PC-9 (cell line): ENCODE measurements at places on chromosomes 4 and X.

DNA sequence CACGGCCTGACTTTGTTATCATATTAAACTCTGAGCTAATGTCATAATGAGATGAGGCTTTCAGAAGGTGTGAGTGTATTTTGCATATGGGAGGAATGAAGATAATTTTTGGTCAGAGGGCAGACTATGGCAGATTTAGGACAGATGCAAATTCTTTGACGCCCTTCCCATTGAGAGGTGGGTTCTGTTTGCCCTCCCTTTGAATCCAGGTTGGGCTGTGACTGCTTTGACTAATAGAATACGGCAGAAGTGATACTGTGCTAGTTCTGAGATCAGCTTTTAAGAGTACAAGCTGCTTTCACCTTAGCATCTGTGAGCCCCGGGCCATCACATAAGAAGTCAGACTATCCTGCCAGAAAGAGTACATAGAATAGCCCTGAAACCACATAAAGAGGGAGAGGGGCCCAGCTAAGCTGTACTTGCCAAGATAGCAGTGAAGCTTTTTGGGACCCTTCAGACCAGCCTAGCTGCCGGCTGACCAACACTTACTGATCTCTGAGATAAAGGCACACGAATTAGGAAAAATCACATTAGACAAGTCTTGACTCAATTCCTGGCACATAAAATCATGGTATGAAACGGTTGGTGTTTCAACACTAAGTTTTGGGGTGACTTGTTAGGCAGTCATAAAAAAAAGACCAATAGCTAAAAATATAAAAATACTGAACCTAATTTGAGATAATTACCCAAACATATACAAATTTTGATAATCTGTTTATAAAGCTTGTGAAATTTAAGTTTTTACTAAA lies 166.7 kb upstream of the SH3RF1 start:
- DNase-seq = no peak

- no peak for DNase-seq
These were observed 458.9 kb upstream of the FSTL5 start for GRCh38 chr4:162622664-162623063.

- DNase-seq = no peak
These were observed 127.8 kb downstream of the DDX53 start for GRCh38 chrX:23127586-23127985.

- DNase-seq = no peak
These were observed 60.6 kb downstream of the TNIP2 start for GRCh38 chr4:2695346-2696060.

DNA sequence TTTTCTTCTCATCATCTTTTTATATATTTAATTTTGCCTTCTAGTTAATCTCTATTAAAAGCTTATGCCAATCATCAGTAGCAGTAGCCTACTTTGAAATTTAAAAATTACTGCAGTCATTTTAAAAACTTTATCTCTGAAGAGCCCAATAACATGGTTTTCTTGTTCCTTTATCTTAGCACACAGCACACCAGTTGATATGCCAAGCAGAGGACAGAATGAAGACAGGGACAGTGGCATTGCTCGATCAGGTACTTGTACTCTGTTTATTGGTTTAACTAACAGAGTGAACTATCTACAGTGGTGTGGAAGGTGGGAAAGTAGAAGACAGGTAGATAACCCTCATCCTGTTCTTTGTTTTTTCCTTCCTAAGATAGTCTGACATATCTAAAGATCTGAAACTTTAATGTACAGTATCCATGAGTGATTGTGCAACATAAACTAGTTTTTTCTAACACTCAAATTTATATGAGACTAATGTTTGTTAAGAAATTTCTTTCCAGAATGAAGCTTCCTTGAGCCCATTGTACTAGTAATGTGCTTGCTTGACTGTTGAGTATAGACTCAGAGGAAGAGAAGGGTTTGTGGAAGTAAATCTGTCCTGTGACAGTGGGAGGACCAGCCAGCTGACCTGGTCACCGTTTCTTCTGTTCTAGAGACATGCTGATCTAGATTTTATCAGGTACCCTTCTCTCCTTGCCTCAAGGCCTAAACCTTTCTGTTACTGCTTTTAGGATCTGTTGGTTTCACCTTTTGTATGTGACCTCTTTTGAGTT lies 66.6 kb downstream of the FNIP2 start:
- no peak for DNase-seq

GRCh38 chrX:13903405-13903804 lies 86.5 kb upstream of the GPM6B start:
- no peak for DNase-seq

GRCh38 chrX:39736216-39737211 lies 361.2 kb downstream of the BCOR start:
- no peak for DNase-seq

GRCh38 chrX:118249146-118249545 lies 96.8 kb upstream of the WDR44 start:
- no peak for DNase-seq

GRCh38 chr4:143232277-143232676 lies 47.6 kb downstream of the USP38 start:
- no peak for DNase-seq

- DNase-seq = no peak
These were observed 229.5 kb downstream of the GALNTL6 start for GRCh38 chr4:172042714-172043114.

- no peak for DNase-seq
These were observed 140.0 kb upstream of the MSX1 start for GRCh38 chr4:4719436-4719835.

- no peak for DNase-seq
These were observed 201.9 kb upstream of the BOD1L1 start for GRCh38 chr4:13829457-13829856.

GRCh38 chr4:156654410-156654809 lies 317.2 kb downstream of the PDGFC start:
- DNase-seq = no peak

- DNase-seq = no peak
These were observed 109.6 kb downstream of the TNIP2 start for GRCh38 chr4:2646396-2647149.

DNA sequence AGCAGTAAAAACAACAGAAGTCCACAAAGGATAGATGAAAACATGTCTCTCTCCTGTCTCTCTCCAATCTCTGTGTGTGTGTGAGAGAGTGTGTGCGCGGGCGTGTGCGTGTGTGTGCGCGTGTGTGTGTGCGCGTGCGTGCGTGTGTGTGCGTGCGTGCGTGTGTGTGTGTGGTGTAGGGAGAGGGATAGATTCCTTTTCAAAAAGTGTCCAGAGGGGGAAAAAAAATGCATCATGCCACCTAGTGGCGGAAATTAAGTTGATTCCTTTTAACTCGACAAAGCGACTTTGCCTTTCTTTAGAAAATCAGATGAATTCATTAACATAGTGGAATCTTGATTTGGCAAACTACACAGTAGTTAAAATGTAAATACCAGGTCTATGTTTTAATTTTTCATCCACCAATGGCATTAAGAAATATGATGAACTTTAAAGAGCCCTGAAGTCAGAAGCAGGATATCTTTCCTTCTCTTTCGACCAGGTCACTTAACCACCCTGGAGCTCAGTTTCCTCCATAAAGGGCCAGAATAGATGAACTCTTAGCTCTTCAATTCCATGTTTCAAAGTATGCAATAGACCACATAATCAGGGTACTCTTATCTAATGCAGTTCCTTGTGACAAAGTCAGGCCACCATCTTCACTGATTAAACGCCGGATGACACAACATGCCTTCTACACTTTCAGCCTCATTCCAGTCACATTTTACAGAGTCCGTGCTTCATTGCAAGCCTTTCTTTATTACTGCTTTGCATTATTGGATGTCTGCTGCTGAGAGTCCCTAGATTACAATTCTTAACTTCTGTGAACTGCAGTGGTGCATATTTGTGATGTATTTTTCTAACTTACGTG lies 162.8 kb downstream of the FBXO8 start:
- no peak for DNase-seq

DNA sequence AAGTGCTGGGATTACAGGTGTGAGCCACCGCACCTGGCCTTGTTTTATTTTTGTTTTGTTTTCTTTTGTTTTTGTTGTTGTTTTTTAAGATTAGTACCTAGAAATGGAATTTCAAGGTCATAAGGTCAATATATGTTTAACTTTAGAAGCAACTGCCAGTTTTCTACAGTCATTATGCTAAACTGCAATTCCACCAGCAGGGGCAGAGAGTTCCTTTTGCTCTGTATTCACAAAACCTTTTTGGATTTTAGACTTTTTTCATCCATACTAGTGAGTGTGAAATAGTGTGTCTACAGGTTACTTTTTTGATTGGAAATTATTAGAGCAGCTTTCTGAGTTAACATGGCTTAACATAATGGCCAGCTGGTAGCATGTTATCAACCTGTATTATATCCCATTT lies 580.6 kb downstream of the TRIML1 start:
- no peak for DNase-seq

DNA sequence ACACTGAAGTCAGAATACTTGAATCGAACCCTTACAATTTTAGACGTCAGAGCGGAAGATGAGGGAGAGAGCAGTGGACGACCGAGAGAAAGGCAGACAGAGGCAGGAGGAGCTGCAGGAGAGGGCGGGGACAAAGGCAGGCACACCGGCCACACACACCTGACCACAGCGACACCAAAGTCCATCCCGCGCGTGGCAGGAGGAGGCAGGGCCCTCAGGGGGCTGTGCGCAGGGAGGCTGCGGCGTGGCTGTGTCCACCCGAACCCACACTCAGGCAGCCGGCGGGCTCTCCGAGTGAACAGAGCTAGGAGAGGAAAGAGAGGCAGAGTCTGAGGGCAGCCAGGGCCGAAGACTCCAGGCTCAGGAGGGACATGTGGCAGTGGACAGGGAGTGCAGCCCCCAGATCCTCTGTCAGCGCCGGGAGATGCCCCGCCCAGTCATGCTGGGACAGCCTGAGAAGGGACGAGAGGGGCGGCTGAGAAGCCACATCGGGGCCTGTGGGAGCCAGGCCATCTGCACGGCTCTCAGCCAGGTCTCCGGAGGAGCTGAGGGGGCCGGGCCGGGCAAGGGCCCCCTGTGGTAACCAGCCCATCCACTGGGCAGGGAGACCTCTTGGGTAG lies 20.1 kb downstream of the GAK start:
- DNase-seq = no peak

GRCh38 chr4:148016063-148016637 lies 284.3 kb downstream of the ARHGAP10 start:
- no peak for DNase-seq

DNA sequence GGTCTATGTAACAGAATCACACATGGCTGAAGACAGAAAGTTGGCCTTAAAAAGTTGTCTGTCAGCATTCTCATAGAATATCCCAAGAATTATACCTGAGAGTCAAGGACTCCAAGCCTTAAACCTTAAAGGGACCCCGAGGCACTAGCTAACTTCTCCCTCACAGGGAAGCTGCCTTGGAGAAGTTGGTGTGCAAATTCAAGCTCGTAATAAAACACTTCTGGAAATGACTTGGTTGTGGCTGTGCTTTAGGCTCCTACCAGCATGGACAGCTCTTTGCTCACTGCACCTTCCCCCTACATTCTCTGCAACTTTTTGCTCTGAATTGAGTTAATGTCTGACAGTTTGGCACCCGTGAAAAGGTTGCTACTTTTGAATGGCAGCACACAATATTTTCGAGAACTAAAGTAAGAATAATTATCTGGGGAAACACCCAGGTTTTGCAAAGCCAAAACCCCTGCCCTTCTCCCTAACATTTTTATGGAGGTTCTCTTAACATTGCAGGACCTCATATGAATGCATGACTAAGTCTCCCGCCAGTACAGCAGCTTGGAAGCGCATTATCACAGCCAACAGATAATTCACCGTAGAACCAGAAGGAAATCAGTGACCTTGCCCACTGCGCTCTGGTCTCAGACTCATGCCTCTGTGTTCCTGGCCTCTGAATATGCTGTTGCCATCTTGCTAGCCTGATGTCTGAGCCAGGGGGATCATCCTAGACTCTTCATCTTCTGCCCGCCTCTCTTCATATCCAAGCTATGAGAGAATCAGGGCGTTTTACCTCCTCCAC lies 91.0 kb downstream of the MGST2 start:
- DNase-seq = no peak

- no peak for DNase-seq
These were observed 43.6 kb downstream of the PAGE2 start for GRCh38 chrX:55132416-55132815.

GRCh38 chr4:18234108-18234507 lies 212.6 kb upstream of the LCORL start:
- no peak for DNase-seq

DNA sequence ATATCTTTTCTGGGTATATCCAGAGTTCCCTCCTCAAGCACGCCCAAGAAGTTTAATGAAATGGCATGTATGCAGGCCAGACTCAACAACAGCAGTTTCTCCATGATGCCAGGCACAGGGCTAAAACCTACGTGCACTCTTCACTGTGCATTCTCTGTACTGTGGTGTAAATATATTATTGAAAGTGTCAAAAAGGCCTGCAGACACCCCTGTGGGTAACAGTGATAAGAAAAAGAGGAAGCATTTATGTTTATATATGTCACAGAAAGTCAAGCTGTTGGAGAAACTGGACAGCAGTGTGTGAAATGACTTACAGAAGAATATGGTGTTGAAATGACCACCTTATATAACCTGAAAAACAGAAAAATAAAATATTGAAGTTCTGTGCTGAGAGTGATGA lies 29.6 kb upstream of the DCAF8L1 start:
- no peak for DNase-seq

- no peak for DNase-seq
These were observed 45.0 kb upstream of the MSANTD1 start for GRCh38 chr4:3203971-3204431.

GRCh38 chr4:6960154-6960553 lies 50.5 kb downstream of the TBC1D14 start:
- no peak for DNase-seq

- DNase-seq = no peak
These were observed 401.9 kb upstream of the NDST4 start for GRCh38 chr4:115515366-115515765.

DNA sequence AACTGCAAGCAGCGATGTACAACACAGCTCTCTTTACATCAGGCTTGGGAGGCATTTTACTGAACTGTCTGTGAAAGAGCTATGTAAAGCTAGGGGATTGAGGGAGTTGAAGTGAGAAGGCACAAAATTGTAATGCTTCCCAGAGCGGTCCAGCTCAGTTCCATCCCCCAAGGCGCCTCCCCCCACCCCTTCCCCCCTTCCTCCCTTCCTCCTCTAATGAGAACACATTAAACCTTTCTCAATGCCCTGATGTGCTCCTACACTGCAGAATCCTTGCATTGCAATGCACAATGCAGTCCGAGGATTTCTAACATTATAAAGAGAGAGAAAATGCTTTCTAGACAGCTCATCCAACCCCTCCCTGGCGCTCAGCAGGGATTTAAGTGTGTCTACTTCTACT lies 73.9 kb downstream of the CXXC4 start:
- DNase-seq = no peak

DNA sequence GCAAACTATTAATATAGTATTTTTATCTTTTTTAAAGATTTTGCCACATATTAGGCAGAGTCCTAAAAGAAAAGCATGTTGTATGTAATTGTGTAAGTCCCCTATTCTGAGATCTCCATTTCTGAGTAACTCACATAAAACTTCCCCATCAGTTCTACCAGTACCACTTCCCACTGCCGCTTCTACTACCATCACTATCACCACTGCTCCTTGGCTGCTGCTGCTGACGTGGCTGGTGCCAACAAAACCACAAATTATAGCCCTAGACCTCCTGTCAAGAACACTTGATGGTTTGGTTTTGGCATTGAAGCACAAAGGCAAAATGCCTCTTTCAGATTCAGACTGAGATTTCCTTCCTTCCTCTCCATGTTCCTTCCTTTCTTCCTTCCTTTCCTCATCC lies 106.4 kb downstream of the MMRN1 start:
- DNase-seq = no peak

- no peak for DNase-seq
These were observed 921.8 kb upstream of the PCDH10 start for GRCh38 chr4:132227151-132227856.

- no peak for DNase-seq
These were observed 4.5 kb downstream of the C1GALT1C1 start for GRCh38 chrX:120625371-120625770.
